ENCODE measurements at places on chromosomes 1 and 21. TPM values are rescaled to one million over a fixed set of nuclear protein-coding genes. Genes with fewer than 3 reads are reported as not detected.

The KRTCAP2 gene
- 149 TPM for total RNA-seq

The DYNLT5 gene
- not detected for total RNA-seq

The KIRREL1 gene
- 124 TPM for total RNA-seq

The FAAP20 gene
- total RNA-seq, result 63.9 TPM

The LAPTM5 gene
- total RNA-seq, result 0.35 TPM

The IGSF9 gene
- total RNA-seq, result 2.0 TPM

The PCP4 gene
- total RNA-seq, result not detected

The NR0B2 gene
- total RNA-seq, result not detected

The ZNF281 gene
- 9.6 TPM for total RNA-seq

The C1orf53 gene
- 14.1 TPM for total RNA-seq

The C1orf210 gene
- total RNA-seq, result not detected

The TEKT2 gene
- not detected for total RNA-seq

The CRYAA gene
- not detected for total RNA-seq

The SLAMF8 gene
- 1.5 TPM for total RNA-seq

Measured in pericardium fibroblast (primary cell).